ENCODE measurements at places on chromosomes 11 and 22.

GRCh38 chr22:32119568-32120235, 39.4 kb downstream of the C22orf42 start:
- no peak for DNase-seq

DNA sequence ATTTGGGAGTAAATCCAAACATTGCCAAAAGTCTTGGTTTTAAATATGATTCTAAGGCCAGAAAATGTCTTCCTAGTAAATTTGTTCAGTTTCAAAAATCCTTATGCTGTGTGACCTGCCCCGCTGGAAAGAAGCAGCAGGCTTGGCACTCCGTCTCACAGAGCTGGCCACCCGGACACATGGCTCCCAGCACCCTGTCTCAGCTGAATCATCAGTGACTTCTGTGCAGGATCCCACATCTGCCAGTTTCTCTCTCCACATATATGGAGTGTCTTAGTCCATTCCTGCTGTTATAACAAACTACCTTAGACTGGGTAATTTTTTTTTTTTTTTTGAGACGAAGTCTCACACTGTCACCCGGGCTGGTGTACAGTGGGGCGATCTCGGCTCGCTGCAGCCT, 356.7 kb downstream of the TBC1D22A start:
- no peak for DNase-seq

GRCh38 chr11:70270104-70270876, at the start of gene PPFIA1:
Gene PPFIA1 (plus strand): TSS chr11:70270690. CDS start chr11:70272173, 1,483 bp downstream.
- DNase-seq = peak; percentile 94

GRCh38 chr11:69388661-69389060, 92.8 kb upstream of the LINC01488 start:
- DNase-seq = no peak

DNA sequence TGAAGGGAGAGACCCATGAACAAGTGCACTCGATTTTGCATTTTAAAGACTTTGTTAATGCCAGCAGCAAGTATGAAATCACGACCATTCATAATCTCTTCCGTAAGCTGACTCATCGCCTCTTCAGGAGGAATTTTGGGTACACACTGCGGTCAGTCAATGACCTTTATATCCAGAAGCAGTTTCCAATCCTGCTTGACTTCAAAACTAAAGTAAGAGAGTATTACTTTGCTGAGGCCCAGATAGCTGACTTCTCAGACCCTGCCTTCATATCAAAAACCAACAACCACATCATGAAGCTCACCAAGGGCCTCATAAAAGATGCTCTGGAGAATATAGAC, 5.9 kb downstream of the SERPIND1 start:
- no peak for DNase-seq

- DNase-seq = peak; percentile 90
Observed at GRCh38 chr11:65540290-65541092, 15.6 kb downstream of the SCYL1 start.

All from CD4-positive, alpha-beta memory T cell (primary cell).